SJCRH30 (cell line): ENCODE measurements at places on chromosomes 12 and 14. TPM values are rescaled to one million over a fixed set of nuclear protein-coding genes. Genes with fewer than 3 reads are reported as not detected.

DNA sequence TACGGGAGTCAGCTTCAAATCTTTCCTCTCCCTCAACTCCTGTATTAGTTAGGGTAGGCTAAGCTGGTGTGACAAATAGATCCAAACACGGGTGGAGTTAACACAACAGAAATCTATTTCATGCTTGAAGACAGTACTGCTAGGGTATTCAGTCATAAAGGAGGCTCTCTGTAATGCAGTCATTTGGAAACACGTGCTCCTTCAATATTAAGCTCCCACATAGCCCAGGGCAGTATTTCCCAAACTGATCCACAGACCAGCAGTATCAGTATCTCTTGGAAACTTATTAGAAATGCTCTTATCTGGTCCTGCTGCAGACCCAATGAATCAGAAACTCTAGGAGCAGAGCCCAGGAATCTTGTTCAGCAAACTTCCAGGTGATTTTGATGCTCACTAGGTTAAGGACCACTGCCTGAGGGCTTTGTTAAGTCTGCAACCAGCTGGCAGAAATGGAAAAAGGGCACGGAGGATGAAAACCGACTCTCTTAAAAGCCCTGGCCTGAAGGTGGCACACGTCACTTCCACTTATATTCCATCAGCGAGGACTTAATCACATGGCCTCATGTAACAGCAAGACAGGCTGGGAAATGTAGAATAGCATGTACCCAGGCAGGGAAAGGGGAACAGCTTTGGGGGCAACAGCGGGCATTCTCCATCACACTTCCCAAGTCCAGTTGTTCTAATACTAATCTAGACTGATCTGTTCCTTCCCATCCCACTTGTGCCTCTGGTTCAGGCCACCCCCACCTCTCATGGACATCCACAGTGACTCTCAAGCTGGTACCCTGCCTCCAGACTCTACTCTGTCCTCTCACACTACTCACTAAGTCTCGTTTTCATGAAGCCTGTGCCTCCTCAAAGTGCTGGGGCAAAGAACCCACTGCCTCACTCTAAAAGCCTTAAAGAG is 38.2 kb upstream of the RIC8B start:
- peak; percentile 19 for DNase-seq
- no peaks in the 10 kb centered on the region for H3K36me3 ChIP-seq
- H3K4me1 ChIP-seq, result no peaks in the 10 kb centered on the region
- no peak overlapping the region for H3K27ac ChIP-seq
- no peaks in the 10 kb centered on the region for H3K27me3 ChIP-seq
- no peak overlapping the region for H3K4me3 ChIP-seq

GRCh38 chr12:49733219-49734017 is 7.9 kb upstream of the TMBIM6 start:
- H3K4me3 ChIP-seq, result no peak overlapping the region
- no peaks in the 10 kb centered on the region for H3K4me1 ChIP-seq
- peak; percentile 35 for DNase-seq

The IFI27 gene
- total RNA-seq, result 0.55 and 0.81 TPM in 2 replicates

The SLC2A14 gene
- 0.04 TPM in 1 of 2 replicates, not detected in the other for total RNA-seq
